ENCODE measurements at places on chromosomes 4 and X.
A peak's percentile ranks its signal among the peaks of the same experiment; 100 is the strongest.

GRCh38 chrX:10039821-10040793 lies 72.9 kb downstream of the CLDN34 start:
- DNase-seq = peak; percentile 15

GRCh38 chr4:17814140-17814539 lies 3.4 kb downstream of the NCAPG start:
- peak; percentile 66 for DNase-seq

- DNase-seq = peak; percentile 16
Measured at GRCh38 chr4:184961660-184962059, 56.6 kb upstream of the HELT start.

GRCh38 chr4:152691761-152692160 lies 12.0 kb upstream of the TMEM154 start:
- DNase-seq = no peak

GRCh38 chr4:85154591-85154990 lies 188.1 kb upstream of the WDFY3 start:
- DNase-seq = no peak

DNA sequence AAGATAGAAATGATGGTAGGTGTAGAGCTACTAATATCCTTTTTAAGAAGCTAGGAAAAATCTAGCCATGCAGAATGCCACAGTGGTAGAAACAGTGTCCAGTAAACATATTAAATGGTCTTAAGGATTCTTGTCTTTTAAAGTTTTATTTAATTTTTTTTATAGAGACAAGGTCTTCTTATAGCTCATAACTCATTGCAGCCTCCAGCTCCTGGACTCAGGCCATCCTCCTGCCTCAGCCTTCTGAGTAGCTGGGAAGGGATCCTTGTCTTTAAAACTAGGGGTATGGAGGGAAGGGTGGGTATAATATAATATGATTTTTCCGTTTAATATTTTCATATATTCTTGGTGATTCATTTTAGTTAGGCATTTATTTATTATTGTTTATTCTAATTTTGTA lies 3.8 kb downstream of the TMEM165 start:
- no peak for DNase-seq

DNA sequence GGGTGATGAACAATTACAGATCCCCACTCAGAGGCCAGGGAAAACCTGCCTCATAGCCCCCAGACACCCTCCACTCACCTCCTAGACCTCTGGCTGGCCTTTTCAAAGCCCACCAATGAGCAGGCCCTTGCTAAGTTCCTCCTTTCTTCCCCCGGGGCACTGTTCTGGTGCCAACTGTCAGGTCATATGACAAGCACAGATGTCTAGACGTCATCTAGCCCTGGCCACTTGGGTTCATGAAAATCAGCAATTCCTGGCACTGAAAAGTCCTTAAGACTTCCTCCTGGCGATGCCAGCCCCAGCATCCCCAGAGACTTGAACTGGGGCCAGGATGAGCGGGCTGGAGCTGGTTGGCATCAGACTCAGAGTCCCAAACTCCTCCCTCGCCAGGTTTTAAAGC lies 115.6 kb upstream of the NALF2 start:
- DNase-seq = no peak

DNA sequence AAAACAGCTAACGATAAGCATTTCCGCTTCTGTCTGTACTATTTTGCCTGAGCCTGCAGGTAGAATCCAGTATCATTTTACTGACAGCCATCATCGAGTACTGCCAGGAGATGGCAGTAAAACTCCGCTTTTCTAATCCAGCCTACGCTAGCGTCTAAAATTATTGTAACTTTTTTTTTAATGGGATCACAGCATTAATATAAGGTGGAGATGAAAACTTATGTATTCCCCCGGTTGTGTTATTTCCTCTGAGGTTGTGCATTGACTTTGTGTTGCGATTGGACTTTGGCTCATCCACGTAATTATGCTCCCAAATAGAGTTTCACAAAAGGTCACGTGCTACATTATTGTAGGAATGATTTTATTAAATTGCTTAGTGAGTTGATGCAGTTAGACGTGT lies 248.1 kb downstream of the C4orf33 start:
- peak; percentile 20 for DNase-seq

DNA sequence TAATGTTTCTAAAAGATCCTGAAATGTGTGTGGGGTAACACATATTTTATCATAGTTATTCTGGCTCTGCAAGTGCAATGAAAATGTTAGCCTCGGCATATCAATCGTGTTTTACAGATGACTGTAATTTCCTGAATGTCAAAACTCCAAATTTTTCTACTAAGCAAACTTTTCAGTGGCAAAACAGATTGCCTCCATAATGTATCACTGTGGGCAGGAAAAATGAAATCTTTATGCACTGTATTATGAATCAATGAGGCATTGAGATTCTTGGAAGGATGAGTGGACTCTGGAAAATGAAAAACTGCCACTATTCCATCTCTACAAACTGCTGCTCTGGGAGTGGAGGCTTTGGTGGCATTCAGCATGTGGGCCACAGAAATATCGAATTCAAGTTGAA lies 160.1 kb upstream of the MBNL3 start:
- no peak for DNase-seq

DNA sequence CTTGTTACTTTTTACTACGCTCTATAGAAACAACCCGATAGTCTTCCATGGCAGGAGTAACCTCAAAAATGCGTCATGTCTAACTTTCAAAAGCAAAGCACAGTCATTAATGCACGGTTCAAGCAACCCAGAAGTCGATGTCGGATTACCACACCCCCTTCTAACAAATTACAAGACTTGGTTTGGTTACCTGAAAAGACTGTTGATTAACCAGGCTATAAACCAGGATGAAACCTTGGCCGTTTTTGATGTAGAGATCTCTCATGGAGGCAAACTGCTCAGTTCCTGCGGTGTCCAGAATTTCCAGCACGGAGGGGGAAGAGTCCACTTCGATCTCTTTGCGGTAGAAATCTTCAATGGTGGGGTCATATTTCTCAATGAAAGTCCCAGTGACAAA lies 2.4 kb downstream of the RAP2C start:
- peak; percentile 16 for DNase-seq

DNA sequence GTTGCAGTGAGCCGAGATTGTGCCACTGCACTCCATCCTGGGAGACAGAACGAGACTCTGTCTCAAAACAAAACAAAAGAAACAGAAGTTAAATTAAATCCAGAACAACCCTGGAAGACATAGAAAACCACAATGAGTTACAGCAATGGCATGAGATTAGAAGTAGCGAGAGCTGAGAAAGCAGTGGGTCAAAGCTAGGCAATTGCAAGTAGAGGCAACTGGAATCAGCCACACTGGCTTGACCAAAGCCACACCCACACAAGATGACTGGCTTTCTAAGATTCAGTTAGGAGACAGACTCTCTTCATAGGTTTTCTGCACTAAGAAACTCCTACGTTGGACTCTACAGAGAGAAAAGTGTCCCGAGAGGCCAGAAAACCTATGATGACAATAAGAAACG lies 443.0 kb downstream of the GPM6A start:
- DNase-seq = peak; percentile 35

DNA sequence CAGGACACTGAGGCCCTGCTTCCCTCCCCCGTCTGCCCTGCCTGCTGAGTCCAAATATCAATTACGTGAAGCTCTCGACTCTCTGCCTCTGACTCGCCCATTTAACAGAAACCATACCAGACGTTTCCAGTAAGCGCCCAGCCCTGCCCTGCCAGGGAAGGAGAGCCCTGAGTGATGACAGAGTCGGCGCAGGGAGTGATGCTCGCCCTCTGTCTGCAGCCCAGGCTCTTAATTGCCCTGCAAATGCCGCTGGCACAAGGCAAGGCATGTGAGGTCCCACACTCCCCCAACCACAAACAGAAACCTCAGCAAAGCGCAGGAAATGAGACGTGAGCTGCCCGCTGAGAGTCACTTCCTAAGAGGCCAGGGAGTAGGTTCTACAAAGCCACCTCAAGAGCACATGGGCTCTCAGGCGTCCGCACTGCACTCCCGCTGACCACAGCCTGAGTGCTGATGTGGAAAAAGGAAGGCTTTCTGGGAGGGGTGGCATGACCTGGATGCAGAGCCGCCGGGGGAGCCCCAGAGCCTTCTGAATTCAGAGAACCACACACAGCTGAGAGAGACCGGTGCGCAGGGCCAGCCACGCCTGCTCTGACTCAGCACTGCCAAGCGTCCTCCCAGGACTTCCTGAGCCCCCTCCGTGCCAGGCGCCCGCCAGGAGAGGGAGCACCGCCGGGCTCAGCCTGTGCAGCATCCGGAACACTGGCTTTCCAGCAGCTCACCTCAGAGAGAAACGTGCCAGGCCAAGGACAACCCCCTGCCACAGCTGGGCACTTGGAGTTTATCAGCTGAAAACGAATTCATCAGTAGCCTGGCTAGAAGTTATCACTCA lies 5.3 kb downstream of the ZFYVE28 start:
- DNase-seq = peak; percentile 98

DNA sequence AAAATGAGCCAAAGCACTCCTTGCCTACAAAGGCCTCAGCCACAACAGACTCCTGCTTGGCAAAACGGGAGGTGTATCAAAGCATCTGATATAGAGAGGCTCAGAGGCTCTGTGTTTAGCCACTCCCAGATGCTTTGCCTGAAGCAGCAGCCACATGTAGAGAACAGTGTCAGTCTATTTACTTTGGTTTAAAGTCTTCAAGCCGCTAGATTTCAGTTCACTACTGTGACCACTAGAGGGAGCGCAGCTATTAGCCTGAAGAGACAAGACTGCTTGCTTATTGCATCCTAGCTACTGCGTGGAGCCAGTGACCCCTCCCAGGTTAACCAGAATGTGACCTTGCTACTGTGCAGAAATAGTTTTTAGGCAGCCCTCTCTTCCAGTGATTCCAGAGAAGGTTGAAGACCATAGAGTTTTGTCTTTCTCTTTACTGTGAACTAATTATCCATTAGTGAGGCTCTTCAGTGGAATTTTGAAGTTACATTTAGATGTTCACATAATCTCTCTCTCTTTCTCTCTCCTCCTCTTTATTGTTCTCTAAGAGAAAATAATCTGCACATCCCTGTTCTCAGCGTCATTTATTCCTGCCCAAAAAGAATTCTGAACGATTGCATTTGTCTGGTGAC lies 39.3 kb downstream of the BMP3 start:
- peak; percentile 53 for DNase-seq

DNA sequence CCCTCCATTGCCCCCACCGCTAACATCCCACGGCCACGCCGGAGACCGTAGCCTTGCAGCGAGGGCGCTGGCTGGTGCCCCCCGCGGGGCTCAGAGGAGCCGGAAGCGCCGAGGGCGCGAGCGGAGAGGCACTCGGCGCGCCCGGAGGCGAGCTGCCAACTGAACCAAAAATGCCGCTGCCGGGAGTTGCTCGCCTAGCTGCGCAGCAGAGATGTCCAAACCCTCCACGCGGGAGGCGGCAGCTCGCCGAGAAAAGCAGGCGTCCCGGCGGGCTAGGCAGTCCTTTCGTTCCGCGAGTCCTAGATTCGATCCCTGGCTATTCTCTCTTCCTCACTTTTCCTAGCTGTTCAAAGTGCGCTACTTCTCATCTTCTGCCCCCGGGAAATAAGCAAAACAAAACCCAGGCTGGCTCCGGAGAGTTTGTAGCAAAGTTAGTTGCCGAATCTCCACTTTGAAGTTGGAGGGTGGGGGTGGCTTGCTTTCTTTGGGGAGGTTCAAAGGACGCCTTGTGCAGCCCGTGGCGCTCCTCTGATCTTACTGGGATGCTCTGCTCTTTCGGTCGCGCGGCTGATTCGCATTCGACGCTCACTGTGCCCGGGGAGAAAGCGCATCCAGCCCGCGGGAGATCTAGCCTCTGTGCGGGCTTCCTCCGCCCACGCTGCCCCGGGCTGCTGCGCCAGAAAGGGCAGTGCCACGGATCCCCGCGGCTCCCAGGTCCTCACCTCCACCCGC lies 723 bp downstream of the NKX6-1 start:
- DNase-seq = peak; percentile 29

- DNase-seq = peak; percentile 55
Measured at GRCh38 chrX:103063918-103064434, at the start of gene BEX1. Gene BEX1, minus strand, starts transcription at chrX:103064171. Its CDS starts 897 bp downstream, at chrX:103063274.

Data from Daoy (cell line).